BJ (cell line): ENCODE measurements at places on chromosomes 6 and 20. TPM values are rescaled to one million over a fixed set of nuclear protein-coding genes. Genes with fewer than 3 reads are reported as not detected.

Gene IMPG1
- polyA plus RNA-seq = not detected in 2 replicates

DNA sequence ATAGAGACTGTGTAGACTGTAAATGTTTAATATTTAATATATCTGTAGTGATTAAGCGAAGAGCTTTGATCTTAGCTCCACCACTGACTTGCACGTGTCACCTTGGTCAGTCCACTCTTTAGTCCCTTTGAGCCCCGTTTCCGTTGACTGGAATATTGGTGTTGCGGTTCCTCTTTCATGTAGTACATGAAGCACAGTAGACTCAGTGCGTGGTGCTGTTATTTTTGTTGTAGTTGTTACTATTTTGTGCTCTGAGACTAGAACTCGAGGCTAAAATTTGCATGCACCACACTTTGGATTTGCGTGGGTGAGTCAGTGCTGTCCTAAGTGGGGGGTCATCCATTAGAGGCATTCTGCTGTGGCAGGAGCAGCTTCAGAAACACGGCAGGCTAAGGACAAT is 291.4 kb downstream of the QKI start:
- DNase-seq = no peak

GRCh38 chr6:36712816-36713215 is 15.2 kb downstream of the RAB44 start:
- no peak for DNase-seq

Gene TUBE1
- polyA plus RNA-seq = 16.6 and 36.1 TPM in 2 replicates

Gene ACOT13
- polyA plus RNA-seq = 9.9 and 20.3 TPM in 2 replicates

DNA sequence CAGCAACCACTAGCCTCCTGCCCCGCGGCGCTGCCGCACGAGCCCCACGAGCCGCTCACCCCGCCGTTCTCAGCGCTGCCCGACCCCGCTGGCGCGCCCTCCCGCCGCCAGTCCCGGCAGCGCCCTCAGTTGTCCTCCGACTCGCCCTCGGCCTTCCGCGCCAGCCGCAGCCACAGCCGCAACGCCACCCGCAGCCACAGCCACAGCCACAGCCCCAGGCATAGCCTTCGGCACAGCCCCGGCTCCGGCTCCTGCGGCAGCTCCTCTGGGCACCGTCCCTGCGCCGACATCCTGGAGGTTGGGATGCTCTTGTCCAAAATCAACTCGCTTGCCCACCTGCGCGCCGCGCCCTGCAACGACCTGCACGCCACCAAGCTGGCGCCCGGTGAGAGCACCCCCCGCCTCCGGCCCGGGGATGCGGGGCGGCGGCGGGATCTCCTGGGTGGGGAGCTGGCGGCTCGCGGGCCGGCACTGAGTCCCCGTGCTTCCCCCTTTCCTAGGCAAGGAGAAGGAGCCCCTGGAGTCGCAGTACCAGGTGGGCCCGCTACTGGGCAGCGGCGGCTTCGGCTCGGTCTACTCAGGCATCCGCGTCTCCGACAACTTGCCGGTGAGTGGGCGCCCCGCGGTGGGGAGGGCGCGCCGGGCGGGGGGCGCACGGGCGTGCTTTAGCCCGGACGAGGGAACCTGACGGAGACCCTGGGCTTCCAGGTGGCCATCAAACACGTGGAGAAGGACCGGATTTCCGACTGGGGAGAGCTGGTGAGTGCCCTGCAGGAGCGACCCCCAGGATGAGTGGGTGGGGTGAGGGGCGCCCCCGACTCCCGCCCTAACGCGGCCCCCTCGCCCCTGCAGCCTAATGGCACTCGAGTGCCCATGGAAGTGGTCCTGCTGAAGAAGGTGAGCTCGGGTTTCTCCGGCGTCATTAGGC is 585 bp downstream of the PIM1 start:
- no peak for DNase-seq

DNA sequence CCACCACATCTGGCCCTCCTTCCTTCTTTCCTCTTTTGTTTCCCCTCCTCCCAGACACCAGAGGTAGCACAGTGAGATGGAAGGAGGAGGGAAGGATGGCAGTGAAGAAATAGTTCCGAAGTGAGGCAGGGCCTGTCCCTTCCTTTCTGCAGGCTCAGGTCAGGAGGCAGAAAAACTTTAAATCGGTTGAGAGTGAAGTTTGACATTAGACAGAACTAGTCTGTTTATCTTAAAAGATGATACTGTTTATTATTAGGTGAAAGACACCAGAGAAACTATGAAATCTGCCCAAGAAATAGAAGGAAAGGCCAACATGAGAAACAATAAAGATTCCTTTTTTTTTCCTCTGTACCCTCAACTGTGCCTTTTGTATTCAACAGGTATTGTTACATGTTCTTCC is 670.3 kb downstream of the UTRN start:
- DNase-seq = no peak

DNA sequence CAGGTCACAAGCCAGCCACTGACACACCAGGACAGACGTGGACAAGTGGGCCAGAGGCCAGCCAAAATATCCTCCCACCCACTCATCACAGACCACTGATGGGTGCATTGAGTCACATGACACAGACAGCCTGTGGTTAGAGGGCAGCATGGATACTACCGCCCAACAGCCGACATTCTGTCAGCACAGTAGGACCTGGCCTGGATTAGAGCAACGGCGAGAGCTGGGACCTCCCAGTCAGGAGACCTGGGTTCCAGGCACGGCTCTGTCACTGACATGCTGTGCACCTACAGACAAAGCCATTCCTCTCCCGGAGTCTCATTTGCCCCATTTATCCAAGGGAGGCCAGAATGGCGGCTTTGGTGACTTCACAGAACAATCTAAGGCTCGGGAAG is 8.0 kb downstream of the ZNF335 start:
- no peak for DNase-seq

- DNase-seq = no peak
These were observed 856 bp downstream of the TP53TG5 start for GRCh38 chr20:45377269-45377668.
